ENCODE measurements at places on chromosomes 3 and 15.

DNA sequence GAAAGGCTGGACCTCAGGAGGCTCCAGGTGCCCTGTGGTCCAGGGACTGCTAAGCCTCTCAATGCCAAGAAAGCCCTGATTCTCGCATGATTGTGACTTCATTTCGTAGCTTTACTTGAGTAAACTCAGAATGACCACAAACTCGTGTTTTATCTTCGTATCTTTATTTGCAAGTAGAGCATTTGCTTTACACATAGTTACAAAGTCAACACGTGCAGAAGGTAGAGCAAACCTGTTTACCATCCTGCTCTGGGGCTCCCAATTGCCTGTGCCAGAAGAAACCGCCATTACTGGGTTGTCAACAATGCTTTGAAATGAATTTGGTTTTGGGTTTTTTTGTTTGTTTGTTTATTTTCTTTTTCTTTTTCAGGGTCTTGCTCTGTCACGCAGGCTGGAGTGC is 5.8 kb upstream of the MESP1 start:
- peaks cover 23% of the 10 kb centered on the region for H3K27me3 ChIP-seq
- H3K36me3 ChIP-seq: no peaks in the 10 kb centered on the region
- peaks cover 4% of the 10 kb centered on the region for H3K4me1 ChIP-seq
- DNase-seq: no peak
- no peak overlapping the region for H3K27ac ChIP-seq

DNA sequence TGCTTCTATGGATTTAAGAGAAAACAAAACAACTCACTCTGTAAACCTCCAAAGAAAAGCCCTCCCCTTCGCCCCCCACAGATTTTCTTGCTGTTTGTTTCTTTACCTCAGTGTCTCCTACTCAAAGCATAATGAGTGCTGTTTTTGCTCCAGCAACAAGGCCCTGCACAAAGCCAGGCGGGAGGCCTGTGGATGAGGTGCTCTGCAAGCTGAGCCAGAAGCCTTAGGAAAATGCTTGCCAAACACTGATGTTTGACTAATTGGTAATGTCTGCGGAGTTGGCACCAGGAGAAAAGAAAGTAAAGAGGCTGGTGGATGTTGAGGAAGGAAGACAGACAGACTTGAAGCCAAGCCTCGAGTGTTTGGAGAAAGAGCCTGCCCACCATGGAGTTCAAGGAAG is 99.7 kb downstream of the RARB start:
- no peak for DNase-seq
- H3K36me3 ChIP-seq: no peaks in the 10 kb centered on the region
- no peaks in the 10 kb centered on the region for H3K27me3 ChIP-seq
- no peaks in the 10 kb centered on the region for H3K4me1 ChIP-seq
- no peak overlapping the region for H3K4me3 ChIP-seq

- H3K27ac ChIP-seq: no peak overlapping the region
- H3K27me3 ChIP-seq: no peaks in the 10 kb centered on the region
- peaks cover 10% of the 10 kb centered on the region for H3K4me1 ChIP-seq
These were observed 65.4 kb downstream of the BOC start for GRCh38 chr3:113276751-113277080.

- DNase-seq: no peak
- no peak overlapping the region for H3K27ac ChIP-seq
- H3K36me3 ChIP-seq: no peaks in the 10 kb centered on the region
- no peaks in the 10 kb centered on the region for H3K4me1 ChIP-seq
- peaks cover 31% of the 10 kb centered on the region for H3K27me3 ChIP-seq
- no peak overlapping the region for H3K4me3 ChIP-seq
These were observed 27.2 kb upstream of the ATP11B start for GRCh38 chr3:182766099-182766498.

- H3K27me3 ChIP-seq: no peaks in the 10 kb centered on the region
- no peak for DNase-seq
- no peaks in the 10 kb centered on the region for H3K36me3 ChIP-seq
- no peak within 1 kb of the TSS for H3K4me3 ChIP-seq
- H3K27ac ChIP-seq: no peak within 1 kb of the TSS
- H3K4me1 ChIP-seq: no peaks in the 10 kb centered on the region
These were observed at the start of gene PRR23A for GRCh38 chr3:139006051-139006716. Gene PRR23A (minus strand): TSS chr3:139006268. CDS start chr3:139006268, 0 bp downstream.

- peaks cover 3% of the 10 kb centered on the region for H3K36me3 ChIP-seq
- peak overlapping the region; percentile 80 for H3K4me3 ChIP-seq
- H3K27ac ChIP-seq: peak overlapping the region; percentile 71
- peaks cover 17% of the 10 kb centered on the region for H3K4me1 ChIP-seq
- no peaks in the 10 kb centered on the region for H3K27me3 ChIP-seq
- DNase-seq: no peak
These were observed 47.0 kb downstream of the ZBTB20 start for GRCh38 chr3:115099986-115100571.

- no peak overlapping the region for H3K27ac ChIP-seq
- peaks cover 26% of the 10 kb centered on the region for H3K4me1 ChIP-seq
- no peaks in the 10 kb centered on the region for H3K36me3 ChIP-seq
- no peak overlapping the region for H3K4me3 ChIP-seq
These were observed 13.0 kb upstream of the RAMAC start for GRCh38 chr15:82972990-82973389.
